ENCODE measurements at places on chromosomes 2 and 18.

GRCh38 chr2:117770730-117771129, 43.8 kb upstream of the DDX18 start:
- DNase-seq = no peak

GRCh38 chr2:171718720-171719119, 31.5 kb downstream of the DYNC1I2 start:
- DNase-seq = no peak

DNA sequence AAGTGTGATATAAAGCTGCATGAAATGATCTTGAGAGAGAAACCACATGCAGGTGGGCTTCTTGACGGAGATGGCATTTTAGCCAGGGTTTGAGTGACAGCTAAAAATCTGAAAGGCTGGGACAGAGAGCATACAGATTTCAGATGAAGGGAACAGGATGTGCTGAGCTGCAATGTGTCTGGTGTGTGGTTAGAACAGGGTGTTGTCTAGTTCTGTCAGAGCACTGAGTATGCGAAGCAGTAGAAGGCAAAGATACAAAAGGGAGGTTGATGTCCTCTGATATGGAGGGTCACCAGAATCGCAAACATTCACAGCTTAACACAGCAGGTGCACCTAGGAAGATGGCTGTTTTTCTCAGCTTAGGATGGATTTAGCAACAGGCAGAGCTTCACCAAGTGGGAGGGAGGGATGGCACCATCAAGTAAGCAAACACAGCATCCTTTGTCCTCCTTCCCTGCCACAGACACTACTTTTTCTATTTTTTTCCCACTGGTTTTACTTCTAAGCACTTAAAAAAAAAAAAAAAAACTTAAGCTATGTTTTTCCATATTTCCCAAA, 182.5 kb downstream of the TMX3 start:
- no peak for DNase-seq

DNA sequence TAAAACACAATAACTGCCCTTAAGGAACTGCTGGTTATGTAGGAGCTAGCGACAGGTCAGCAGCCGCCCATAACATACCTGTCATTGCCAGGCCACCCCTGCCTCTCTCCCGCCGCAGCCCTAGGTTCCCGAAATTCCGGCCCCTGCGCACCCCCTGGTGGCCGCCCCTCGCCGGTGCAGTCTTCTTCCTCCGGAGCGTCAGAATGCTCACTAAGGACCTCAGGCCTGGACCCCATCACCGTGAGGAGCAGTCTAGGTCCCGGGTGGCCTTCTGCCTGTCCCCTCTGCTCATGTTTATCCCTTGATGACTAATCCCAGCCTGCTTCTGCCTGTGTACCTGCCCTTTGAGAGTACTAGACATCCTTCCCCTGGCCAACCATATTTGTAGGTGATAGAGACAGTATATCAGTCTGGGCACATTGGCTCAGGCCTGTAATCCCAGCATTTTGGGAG, 115.7 kb upstream of the SLC1A4 start:
- DNase-seq = no peak

- no peak for DNase-seq
Measured at GRCh38 chr18:25534401-25534800, 182.4 kb upstream of the ZNF521 start.

- no peak for DNase-seq
Measured at GRCh38 chr2:162925595-162925994, 87.0 kb upstream of the KCNH7 start.

- DNase-seq = no peak
Measured at GRCh38 chr18:24432618-24433017, 6.1 kb downstream of the IMPACT start.

GRCh38 chr2:18883616-18884456, 294.5 kb upstream of the NT5C1B start:
- no peak for DNase-seq

DNA sequence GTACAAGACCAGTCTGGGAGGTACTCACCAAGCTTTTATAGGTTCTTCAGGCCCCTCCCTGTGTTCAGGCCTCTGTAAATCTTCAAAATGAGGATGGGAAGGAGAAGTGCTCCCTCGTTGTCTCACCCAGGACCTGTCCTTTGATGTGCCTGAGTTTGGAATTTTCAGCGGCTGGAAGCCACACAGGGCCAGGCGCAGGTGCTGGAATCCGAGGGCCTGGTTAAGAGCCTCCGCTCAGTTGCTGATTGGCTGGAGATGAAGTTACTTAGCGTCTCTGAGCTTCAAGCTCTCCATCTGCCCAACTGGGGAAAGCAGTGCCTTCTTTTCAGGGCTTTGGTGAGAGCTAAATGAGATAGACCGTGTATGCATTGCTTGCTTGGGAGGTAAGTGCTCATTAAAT, 30.0 kb downstream of the HJURP start:
- DNase-seq = no peak

GRCh38 chr2:172366596-172367150, 60.7 kb upstream of the ITGA6 start:
- no peak for DNase-seq

- no peak for DNase-seq
Measured at GRCh38 chr2:86297382-86298147, 39.9 kb downstream of the REEP1 start.

DNA sequence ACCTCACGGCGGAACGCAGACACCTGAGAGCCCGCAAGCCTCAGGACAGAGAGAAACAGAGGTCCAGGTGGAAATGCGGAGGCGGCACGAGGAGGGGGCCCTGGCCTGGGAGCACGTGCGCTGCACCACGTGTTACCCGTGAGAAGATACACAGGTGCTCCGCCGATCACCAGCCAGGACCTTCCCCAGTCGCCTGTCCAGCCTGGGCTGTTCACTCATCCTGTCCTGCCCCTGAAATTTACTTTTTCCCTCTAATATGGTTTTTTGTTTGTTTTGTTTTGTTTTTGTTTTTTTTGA, 44.3 kb downstream of the TWIST2 start:
- DNase-seq = no peak

DNA sequence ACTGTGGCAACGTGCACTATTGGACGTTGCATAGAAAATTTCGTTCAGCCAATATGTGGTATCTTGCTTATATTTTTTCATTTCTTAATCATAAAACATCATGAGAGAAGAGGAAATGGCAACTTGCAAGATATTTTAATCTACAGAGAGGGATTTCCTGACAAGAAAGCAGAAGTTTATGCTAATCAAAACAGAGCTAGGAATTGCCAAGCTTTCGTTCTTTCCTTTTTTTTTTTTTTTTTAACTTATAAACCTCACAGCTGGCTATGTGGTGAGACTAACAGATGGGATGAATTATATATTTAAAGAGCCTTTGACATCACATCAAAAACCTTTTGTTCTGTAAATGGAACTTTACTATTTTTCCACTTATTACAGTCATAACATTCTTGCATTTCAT, 1136.9 kb upstream of the TMEFF2 start:
- DNase-seq = no peak

DNA sequence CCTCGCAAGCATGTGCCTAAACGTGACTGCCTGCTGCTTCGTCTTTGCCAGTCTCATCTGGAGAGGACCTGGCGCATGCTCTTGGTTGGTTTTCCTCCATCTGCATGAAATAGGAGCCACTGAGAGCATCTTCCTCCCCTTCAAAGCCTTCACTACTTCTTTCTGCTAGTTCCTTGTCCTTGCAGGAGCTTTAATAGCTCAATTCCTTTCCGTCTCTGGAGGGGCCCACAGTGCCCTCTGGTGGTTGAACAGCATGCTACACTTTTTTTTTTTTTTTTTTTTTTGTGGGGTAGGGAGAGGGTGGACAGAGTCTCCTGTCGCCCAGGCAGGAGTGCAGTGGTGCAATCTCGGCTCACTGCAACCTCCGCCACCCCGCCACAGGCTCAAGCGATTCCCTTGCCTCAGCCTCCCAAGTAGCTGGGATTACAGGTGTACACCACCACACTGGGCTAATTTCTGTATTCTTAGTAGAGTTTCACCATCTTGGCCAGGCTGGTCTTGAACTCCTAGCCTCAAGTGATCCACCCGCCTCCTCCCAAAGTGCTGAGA, 59.6 kb downstream of the SP110 start:
- DNase-seq = peak; percentile 31

DNA sequence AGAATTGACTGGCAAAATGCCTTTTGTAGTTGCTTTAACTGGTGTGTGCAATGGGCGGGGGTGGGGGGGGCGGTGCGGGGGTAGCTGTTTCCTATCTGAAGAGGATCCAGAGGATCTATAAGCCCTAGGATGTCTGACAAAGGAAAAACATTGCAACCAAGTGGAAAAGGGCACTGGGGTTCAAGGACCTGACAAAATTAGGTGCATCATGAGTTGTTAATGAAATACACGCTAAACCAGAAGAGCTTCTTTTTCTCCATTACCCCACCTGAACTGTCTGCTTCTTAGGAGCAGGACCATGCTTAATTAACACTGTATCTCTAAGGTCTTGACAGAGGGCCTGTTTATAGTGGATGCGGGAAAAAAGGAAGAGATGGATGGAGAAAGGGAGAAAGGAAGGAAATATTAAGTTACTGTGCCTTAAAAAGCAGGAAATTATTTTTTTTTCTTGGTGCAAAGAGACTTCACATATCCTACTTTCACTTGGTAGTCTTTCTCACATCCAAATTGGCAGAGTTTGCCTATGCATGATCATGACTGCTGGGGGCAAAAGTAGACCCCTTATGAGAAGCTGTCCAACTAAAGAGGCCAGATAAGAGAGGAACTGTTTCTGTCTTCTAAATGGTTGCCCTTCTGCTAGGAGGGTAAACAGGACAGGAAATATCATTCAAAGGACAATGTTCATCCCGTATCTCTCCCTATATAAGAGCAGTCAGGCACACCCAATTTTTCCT, 4.6 kb downstream of the RND3 start:
- DNase-seq = no peak

GRCh38 chr2:151111599-151112278, 149.9 kb downstream of the RBM43 start:
- DNase-seq = peak; percentile 47

DNA sequence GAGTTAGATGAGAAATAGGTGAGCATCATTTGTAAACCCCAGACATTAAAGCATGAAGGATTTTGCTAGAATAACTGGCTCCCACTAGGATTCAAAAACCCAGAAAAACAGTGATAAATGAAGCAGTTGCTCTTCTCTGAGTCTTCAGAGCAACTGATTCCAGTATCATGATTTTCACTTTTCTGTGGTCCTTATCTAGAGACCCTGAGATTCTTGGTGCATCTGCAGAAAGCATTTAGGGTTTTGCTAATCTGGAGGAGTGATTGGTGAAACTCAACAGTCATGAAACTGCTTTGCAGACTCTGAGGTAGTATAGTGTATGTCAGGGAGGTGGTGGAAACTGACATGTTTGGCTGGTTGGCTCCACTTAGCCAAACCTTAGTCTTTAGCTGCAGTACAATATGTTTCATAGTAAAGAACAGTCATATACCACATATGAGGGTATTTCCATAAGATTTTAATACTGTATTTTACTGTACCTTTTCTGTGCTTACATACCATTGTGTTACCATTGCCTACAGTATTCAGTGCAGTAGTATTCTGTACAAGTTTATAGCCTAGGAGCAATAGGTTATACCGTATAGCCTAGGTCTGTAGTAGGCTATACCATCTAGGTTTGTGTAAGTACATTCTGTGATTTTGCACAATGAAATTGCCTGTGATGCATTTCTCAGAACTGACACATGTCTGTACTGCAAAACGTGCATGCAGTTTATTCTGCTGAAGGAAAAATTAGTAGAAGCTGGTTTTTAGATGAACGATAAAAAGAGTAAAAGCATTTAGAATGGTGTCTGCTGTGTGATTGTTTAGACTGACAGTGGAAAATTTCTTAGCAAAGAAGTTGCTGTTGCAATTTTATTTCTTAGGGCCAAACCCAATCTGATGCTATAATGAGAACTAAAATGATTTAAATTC, 23.8 kb downstream of the EML4 start:
- DNase-seq = no peak

- no peak for DNase-seq
Measured at GRCh38 chr2:11370377-11371091, 26.1 kb upstream of the ROCK2 start.

- no peak for DNase-seq
Measured at GRCh38 chr18:22883179-22883578, 49.9 kb upstream of the RBBP8 start.

DNA sequence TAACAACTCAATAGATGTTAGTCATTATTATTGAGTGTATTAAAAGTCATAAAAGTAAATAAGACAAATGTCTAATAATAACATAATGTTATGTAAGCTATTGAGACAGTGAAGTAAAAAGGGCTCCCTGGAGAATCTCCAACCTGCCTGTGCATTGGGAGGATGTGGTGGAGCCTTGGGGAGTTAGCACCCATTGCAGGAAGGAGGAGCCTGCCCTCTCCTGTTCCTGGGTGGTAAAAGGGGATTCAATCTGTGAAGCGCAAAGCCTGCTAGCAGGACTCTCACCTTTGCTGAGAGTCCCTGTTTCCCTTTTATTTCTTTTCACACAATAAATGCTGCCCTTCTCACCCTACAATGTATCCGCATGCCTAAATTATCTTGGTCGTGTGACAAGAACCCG, 206.1 kb downstream of the RAB3GAP1 start:
- DNase-seq = no peak

GRCh38 chr2:179170901-179171300, 93.7 kb downstream of the SESTD1 start:
- DNase-seq = no peak

DNA sequence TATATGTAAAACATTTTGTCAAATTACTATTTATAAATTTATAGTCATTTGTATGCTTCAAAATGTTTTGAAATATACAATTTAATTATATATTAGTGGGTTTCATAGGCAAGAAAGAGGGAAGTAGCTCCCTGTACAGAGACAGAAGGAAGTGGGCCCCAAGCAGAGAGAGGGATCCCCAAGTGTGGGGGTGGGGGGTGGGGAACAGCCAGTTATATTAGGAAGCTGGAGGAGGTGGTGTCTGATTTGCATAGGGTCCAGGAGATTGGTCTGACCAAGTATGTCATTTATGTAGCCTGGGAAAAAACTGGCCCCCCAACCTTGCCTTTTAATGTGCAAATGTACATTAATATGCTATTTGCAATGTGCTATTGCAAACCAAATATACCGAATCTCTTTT, 76.5 kb upstream of the ZSWIM2 start:
- DNase-seq = no peak

DNA sequence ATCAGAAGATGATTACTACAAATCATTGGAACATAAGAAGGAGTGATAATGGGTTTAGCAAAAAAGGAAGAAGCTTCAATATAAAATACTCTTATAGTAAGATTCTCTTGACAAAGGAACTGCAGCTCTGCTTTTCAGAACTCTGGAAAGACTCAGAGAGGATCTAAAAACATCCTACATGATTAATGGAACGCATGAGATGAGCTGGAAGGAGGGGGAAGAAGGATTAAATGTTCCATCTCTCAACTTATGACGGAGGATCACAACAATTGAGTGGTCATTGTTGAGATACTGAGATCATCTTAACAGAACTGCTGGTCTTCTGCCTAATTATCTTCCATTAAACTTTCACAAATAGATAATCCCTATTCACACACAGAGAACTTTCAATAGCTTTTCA, 267.5 kb upstream of the SLC8A1 start:
- no peak for DNase-seq

GRCh38 chr18:48038636-48039035, 108.2 kb upstream of the SMAD2 start:
- no peak for DNase-seq
